Fibroblast of skin of abdomen (primary cell): ENCODE measurements at places on chromosomes 16 and 17.

- DNase-seq = peak; percentile 66
Measured at GRCh38 chr16:19898924-19899604, 14.4 kb upstream of the GPRC5B start.

GRCh38 chr16:2194166-2194834 is 2.1 kb downstream of the CASKIN1 start:
- peak; percentile 57 for DNase-seq

DNA sequence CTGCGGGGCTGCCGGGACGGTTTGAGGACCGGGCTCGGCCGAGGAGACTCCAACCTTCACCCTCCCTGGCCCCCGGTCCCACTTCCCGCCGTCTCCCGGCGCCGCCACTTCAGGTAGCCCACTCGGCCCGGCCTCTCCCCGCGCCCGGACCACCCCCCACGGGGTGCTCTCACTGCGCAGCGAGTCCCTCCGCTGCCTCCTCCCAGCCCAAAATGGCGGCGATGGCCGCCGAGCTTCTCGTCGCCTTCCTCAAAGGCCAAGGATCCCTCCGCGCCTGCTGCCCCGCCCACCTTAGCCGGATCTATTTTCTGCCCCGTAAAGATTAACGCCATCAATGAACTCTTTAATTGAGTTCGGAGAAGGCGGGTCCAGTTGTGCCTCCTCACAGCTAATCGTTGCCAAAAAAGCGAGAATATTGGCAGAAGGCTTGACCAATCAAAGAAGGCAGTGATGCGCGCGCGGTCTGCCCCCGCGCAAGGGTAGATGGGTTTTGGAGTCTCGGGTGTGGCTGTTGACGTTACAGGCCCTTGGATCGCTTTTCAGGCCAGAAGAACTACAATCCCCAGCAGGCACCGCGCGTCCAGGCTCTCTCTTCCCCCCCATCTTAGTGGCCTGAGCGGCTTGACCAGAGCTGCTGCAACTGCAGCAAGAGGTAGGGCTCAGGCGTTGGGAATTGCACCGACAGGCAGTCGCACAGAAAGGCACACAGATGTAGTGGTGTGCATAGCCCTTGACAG is at the start of gene HEXIM2:
Gene HEXIM2 (plus strand): TSS at position 588 of the 737 bp plus-strand sequence. CDS start 919 bp downstream, outside the sequence.
- DNase-seq = peak; percentile 100

- DNase-seq = peak; percentile 9
Measured at GRCh38 chr17:32007463-32008298, 498 bp downstream of the LRRC37B start.

- DNase-seq = no peak
Measured at GRCh38 chr16:79562166-79562823, 38.2 kb downstream of the MAF start.

GRCh38 chr16:74029115-74029792 is 267.4 kb upstream of the PSMD7 start:
- DNase-seq = no peak

GRCh38 chr17:2057760-2058585 is 3.1 kb downstream of the HIC1 start:
- DNase-seq = peak; percentile 47

DNA sequence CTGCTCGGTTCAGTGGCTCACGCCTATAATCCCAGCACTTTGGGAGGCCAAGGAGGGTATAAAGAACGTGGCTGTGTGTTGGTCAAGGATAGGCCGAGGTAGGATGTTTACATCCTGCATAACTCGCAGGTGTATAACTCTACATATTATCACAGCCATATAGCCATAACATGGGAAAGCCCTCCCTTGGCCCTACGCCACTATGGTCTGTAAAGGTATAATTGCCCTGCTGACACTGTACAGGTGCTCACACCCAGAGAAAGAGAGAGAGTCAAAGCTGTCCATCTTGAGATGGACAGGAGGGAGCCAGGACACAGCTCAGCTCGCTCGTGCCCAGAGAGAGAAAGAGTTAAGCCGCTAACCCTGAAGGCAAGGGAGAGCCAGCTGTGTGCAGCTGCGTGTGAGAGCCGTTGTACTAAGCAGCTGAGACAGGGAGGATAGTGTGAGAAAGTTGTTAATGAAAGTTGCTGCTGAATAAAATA is 30.4 kb upstream of the DHX8 start:
- no peak for DNase-seq
